ENCODE measurements at places on chromosomes 3 and 15. TPM values are rescaled to one million over a fixed set of nuclear protein-coding genes. Genes with fewer than 3 reads are reported as not detected.

The LRRC34 gene
- total RNA-seq, result not detected

The GOLGA6B gene
- not detected for total RNA-seq

The TUBGCP5 gene
- 42.3 TPM for total RNA-seq

The ONECUT1 gene
- total RNA-seq, result not detected

The CBLB gene
- total RNA-seq, result 2.7 TPM
